ENCODE measurements at places on chromosomes 2 and 18.
A peak's percentile ranks its signal among the peaks of the same experiment; 100 is the strongest.

- DNase-seq = no peak
These were observed 370.0 kb downstream of the SLC4A3 start for GRCh38 chr2:219997341-219997851.

- DNase-seq = no peak
These were observed 497.4 kb upstream of the MEIS1 start for GRCh38 chr2:65937379-65938160.

GRCh38 chr2:211070547-211070946 lies 514.1 kb downstream of the CPS1 start:
- no peak for DNase-seq

DNA sequence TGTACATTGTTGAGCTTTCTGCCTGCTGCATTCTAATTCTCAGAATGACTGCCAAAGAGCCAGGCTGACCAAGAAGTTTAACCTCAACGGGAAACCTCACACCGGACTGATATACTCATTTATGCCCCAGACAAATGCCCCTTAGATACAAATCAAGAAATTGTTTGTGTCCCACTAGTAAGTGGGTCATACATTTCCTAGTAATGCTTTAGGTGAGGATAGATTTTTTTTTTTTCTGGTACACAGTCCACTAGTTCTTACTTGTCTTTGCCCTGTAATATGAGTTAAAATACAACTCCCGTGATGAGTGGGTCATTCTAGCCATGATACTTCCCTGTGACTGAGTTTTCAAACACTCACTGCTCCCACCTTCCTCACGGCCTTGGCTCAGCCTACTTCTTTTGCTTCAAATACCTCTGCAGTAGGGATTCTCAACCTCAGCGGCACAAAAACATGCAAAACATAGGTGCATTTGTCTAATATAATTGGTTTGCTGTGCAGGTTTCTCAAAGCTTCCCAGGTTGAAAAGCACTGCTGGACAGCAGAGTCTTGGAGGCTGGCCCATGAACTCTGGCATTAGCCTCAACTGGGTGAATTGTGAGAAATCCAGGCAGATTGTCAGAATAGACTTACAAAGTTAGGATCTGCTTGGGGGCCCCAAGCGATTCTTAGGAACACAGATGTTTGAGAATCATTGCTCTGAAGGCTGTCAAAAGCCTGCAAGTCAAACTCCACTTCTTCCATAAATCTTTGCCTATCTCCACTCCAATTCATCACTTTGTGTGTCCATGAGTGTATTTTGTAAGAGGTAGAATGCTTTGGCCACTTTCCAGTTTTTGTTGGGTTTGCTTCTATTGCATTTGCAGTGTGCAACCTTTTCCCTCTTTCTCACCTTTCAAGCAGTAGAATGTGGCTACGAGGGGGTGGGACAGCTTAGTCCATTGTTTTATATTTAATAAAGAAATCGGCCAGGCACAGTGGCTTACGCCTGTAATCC lies 35.5 kb downstream of the TGIF1 start:
- no peak for DNase-seq

- DNase-seq = no peak
These were observed 13.3 kb downstream of the ST3GAL5 start for GRCh38 chr2:85875350-85876050.

DNA sequence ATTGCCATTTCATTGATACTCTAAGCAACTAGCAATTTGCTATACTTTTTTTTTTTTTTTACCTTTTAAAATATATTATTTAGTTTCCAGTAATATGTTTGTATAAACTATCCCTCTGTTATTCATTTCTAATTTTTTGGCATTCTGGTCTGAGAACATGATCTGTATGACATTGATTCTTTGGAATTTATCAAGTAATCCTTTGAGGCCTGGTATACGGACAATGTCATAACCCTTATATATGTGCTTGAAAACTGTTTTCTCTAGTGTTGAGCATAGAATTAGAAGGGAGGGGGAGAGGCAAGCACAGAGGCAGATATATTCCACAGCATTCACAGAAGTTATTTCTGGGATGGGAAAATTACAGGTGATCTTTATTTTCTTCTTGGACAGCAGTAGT lies 48.2 kb upstream of the POLE4 start:
- no peak for DNase-seq

DNA sequence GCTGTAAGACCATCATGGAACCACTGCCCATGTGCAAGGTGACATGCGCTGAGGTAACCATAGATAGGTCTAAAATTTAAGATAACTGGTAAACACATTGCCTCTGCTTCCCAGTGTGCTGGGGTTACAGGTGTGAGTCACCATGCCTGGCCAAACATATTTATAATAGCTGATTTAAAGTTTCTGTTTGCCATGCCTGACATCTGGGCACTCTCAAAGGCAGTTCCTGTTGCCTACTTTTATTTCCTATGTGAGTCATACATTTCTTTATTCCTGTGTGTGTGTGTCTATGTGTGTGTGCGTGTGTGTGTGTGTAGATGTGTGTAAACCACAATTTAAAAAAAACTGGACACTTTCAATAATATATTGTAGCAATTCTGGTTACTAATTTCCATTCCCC lies 415.2 kb upstream of the NETO1 start:
- DNase-seq = no peak

DNA sequence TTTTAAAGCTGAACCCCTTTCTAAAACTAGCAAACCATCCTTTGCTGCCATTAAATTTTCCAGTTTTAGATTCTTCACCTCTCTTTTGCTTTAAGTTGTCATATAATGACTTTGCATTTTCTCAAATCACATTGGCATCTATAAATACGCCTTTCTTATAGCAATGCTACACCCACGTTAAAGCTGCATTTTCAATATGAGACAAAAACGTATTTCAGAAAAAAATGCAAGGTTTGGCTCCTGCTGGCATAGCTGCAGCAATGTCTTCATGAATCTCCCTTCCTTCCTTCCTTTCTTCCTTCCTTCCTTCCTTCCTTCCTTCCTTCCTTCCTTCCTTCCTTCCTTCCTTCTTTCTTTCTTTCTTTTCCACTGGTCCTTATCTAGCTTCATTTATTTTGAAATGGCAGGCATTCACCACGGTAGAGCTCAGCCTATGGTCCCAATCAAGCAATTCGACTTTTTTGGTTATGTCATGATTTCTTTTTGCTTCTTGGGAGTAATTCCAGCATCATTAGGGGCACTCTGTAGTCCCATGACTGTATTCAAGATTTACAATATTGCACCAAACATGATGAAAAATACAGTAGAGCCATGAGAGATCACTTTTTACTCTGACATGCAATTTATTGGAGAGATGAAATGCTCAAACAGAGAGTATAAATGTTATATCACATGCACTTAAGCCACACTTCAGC lies 8.8 kb upstream of the UGT1A10 start:
- no peak for DNase-seq

DNA sequence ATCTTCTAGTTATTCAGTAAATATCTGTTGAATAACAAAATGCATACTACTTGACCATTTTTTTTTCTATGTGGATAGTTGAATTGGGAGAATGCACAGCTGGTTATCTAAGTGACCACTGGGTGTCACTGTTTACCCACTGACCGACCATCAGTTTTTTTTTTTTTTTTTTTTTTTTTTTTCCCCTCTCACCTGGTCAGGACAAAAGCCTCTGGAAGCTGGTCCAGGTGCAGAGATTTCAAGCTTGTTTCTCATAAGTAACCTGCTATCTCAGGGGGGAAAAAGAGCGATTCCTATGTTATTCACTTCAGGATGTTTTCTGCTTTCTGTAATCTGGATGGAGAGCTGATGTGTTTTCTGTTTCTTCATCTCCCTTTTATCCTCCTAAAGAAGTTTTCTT lies 256.0 kb downstream of the DCDC2C start:
- DNase-seq = no peak

GRCh38 chr18:63322908-63323634 lies 3.5 kb upstream of the BCL2 start:
- peak; percentile 74 for DNase-seq

DNA sequence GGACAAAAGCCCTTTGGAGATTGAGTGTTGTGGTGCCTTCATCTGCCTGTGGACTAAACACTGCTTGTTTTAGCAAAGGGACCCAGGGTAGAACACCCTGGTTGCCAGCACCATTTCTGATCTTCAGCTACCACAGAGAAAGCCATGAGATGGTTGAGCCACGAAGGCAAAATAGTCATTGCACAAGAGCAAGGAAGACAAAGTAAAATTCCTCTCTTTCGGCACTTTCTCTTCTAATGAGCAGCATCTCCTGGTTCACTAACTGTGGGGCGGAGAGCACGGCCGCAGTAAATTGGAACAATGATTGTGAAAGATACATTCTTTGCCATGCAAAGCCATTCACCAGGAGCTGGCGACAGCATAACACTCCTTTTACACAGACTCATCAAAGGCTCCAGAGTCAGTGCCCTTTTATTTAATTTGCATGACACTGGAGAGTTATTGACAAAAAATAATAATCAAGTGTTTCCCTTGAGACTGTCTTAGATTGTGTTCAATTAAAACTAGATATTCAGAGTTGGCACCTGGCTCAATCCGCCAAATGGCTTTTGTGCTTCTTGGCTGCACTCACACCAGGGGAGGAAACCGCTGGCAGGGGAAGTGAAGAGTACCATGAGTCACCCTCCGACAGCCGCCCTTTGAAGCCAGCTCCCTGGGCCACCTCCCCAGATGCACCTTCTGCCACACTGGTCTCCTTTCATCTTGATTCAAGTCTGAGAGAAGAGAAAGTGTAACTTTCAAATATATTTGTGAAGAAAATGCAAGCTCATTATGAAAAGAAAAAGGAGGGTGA lies 100.5 kb upstream of the MEIS1 start:
- no peak for DNase-seq

DNA sequence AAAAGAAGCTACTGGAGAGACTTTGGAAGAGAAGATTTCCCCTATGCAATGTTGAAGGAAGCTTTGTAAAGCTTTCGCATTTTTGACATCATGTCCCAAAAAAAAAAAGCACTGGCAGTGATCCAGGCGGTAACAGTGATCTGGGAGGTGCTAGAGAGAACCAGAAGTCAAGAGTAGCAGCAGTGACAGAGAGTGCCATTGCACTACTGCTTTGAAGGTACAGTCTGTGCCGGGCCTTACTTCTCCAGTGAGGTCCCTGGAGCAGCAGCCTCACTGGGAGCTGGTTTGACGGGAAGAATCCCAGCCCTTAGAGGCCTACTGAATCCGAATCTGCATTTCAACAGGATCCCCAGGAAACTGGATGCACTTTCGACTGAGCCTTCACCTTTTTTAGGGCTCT lies 50.9 kb upstream of the ATL2 start:
- no peak for DNase-seq

- DNase-seq = peak; percentile 6
These were observed 447 bp downstream of the RETSAT start for GRCh38 chr2:85353876-85354285.

DNA sequence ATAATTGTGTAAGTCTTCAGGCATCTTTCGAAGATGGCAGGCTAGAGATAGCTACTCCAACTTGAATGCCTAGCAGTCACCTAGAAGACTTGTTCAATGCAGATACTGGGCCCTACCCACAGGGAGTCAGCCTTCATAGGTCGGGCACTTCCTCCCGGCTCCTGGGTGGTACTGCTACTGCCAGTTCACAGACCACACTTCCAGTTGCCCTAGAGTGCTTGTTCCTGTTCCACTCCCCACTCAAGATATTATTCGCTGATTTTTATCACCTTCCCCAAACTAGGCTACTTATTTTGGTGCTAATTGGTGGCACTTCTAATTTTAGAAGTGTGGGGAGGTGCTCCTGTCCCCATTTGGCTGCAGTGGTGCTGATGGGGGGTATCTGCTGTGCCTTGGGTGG lies 34.2 kb downstream of the INPP4A start:
- peak; percentile 47 for DNase-seq

DNA sequence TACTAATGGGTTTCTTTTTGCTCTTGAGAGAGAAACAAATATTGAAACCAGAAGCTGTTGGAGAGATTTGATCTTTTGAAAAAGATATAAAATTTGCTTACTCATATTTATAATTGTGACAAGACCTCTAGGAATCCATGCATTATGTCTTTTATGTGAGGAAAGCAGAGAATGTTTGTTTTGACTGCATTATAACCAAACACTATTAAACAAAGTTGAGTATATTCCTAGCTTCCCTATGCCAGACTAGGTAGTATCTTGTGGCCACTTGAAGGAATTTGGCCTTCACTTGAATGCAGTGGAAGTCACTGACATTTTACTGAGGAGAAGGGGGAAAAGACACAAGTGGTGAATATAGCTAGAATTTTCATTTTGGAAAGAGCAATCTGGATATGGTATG lies 521.8 kb upstream of the ZEB2 start:
- DNase-seq = no peak

DNA sequence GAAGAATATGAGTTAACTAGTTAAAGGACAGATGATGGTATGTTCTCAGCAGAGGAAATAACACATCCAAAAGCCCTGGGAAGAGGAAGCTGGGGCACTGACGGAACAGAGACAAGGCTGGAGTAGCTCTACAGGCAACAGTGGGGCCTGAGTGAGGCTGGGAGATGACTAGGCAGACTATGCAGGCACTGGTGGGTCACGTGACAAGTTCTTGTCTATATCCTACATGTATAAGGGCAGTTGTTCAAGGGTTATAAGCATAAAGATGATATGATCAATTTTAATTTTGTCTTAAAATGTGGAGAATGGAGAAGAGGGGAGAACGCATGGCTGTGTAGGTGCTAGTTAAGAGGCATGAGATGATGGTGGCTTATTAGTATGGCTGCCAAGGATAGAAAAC lies 68.6 kb downstream of the KCNS3 start:
- no peak for DNase-seq

- DNase-seq = no peak
These were observed 211.1 kb downstream of the ALPK2 start for GRCh38 chr18:58417752-58418151.

DNA sequence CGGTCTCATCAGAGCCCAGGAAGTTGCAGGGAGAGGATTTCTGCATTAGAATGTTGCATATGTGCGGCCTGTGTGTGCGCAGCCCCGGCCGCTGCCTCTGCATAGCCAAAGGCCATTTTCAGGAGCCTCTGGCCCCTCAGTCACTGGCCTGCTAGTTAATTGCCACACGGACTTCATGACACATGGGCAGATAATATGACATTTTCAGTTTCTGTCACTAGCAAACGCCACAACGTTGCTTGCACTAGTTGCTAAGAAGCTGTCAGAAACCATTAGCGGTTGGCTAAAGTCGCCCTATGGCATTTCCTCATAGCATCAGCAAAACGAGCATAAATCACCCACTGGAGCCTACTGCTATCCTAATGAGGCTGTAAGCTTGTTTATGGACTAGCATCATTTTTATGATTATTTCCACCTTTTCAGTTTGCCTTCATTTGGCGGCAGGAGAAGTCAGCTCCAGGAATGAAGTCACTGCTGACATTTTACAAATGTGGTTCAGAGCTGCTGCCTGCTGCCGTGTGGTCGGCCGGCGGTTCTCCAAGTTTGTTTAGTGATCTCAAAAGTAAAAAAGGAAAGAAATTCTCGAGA lies 73.7 kb downstream of the MEIS1 start:
- no peak for DNase-seq
